ENCODE measurements at places on chromosomes 2 and 18.

GRCh38 chr18:26317398-26317797, 91.2 kb downstream of the TAF4B start:
- DNase-seq = no peak

DNA sequence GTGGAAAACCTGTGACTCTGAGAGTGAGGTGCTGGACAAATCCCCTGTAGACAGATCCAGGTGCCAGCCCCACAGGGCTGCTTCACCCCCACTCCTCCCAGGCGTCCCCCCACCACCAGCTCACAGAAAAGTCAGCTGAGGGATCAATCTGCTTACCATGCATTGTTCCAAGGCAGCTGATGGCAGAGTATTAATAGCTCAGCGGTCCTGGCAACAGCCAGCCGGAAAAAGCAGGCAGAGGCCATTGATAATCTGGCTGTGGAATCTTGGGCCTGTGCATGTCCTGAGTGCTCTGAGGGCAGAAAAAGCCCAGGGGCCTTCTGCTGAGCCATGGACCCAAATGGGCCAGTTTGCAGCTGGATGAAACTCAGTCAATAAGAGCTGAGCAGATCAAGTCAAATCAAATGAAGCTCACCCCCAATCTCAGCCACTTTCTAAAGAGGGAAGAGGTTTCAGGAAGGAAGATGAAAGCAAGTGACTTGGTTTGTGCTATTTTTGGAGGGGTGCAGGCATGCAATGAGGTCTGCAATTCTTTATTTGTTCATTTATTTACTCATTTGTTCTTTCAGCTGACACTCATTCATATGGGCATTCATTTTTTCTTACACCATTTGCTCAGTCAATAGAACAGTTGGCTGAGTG, 63.4 kb downstream of the GYPC start:
- no peak for DNase-seq

DNA sequence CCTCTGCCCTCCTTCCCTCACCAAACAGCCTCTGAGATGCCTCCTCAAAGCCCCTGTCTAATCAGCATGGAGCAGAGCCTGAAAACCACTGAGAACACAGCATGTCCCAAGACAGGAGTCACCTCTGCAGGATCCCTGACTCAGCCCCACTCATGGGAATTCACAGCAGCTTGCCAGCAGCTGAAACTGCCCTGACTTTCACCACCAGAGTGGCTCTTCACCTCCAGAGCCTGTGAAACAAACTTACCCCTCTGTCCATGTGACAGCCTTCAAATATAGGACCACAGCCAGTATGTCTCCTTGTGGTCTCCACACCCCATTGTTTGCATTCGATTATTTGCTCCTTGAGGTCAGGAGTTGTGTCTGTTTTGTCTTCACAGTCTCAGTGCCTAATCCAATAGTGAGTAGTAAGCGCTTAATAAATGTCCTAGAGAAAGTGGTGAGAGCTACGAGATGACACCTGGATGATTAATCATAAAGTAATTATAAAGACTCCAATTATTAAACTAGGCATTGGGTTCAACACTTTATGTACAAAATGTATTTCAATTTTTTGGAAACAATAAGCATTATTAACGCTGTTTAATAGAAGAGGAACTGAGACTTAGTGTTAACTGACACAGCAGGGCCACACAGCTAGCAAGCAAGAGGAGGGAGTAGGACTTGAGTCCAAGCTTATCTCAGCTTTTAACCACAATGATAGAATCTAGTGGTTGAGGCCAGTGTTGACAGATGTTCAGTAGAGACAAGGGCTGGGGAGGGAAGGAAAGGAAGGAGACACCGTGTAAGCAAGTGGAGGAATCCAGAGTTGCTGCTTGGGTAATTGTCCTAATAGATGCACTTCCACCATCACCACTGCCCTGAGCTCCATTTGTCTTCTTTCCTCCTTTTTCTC, 358.7 kb upstream of the TNP1 start:
- DNase-seq = no peak

- no peak for DNase-seq
Measured at GRCh38 chr2:27885234-27885633, 5.0 kb downstream of the RBKS start.

GRCh38 chr2:128158176-128158575, 67.2 kb downstream of the UGGT1 start:
- DNase-seq = no peak

DNA sequence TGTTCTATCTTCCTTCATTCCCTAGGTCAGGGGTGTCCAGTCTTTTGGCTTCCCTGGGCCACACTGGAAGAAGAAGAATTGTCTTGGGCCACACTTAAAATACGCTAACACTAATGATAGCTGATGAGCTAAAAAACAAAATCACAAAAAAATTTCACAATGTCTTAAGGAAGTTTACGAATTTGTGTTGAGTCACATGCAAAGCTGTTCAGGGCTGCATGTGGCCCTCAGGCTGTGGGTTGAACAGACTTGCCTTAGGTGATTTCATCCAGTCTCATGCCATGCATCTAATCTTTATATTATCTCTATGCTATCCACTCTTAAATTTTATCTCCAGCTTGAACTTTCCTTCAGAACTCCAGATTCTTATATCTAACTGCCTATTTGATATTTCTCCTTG, 80.1 kb downstream of the CCDC85A start:
- no peak for DNase-seq

DNA sequence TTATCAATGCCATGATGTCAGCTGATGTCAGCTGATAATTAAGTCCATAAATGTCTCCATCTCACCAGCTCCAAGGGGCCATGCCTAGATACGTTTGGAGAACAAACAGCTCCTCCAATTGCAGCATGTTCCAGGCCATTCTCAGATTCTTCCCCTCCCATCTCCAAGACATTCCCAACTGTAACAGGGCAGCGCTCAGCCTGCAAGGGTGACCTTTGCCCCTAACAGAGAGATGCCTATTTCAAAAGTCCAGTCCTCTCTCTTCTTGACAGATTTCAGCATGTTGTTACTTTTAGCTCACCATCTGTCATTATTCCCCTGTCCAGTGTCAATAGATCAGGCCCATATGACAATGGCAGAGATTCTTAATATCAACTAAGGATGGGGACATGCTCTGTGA, 9.9 kb downstream of the PSD4 start:
- no peak for DNase-seq

DNA sequence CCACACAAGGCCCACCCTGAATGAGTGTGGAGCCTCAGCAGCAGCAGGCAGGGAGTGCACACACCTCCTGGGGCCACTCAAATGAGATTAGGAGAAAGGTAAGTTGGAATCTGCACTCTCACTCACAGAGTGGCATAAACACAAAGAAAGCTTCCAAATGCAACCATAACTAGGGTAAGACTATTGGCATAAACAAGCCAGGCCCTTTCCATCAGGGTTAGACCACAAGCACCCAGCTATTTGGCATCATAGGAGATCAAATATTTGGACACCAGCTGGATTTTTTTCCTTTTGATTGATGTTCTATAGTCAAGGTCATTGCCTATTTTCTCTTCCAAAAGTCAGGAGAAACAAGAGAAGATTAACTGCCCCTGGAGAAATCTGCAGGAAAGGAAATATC, 471.5 kb downstream of the TXNL1 start:
- no peak for DNase-seq

- no peak for DNase-seq
Measured at GRCh38 chr2:33859811-33860461, 260.8 kb upstream of the FAM98A start.

- DNase-seq = no peak
Measured at GRCh38 chr2:55489467-55490062, 30.0 kb upstream of the CFAP36 start.

GRCh38 chr2:86087936-86088850, 17.5 kb downstream of the POLR1A start:
- DNase-seq = no peak

Data from memory B cell (primary cell).